Activated CD4-positive, alpha-beta T cell treated with anti-CD3 and anti-CD28 coated beads, Interleukin-2, amount 10 ng/mL, durations not matched to agents 7 days and 5 days (primary cell): ENCODE measurements at places on chromosomes 7 and 10.

GRCh38 chr7:30027065-30027456 lies 559 bp upstream of the FKBP14 start:
- peak; percentile 24 for DNase-seq

GRCh38 chr7:95545673-95546072 lies 50.6 kb downstream of the PDK4 start:
- no peak for DNase-seq

- no peak for DNase-seq
Observed at GRCh38 chr10:52659085-52659484, 113.5 kb downstream of the MBL2 start.

DNA sequence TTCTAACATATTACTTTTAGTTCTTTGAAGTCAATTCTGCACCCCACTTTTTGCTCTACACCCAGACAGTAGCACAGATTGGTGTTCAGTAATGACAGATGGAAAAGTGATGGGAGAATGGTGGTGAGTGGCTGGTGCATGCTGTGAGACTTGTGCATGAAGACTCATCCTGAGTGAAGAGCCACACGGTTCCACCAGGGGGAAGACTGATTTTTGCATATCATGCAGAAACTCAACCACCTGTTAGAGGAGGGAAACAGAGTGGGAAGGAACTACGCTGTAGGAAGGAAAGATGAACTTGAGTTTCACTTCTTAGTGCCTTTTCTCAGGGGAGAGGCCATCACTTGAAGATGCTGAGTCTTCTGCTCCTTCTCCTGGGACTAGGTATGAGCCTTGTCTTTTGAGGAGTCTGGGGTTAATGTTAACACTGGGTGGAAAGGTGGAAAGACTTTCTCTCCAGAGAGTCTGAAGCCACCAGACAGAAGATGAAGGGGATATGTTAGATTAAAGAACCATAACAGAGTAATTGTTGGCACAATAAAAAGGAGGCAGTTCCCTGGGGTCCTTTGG lies 9.3 kb upstream of the PRSS1 start:
- no peak for DNase-seq

DNA sequence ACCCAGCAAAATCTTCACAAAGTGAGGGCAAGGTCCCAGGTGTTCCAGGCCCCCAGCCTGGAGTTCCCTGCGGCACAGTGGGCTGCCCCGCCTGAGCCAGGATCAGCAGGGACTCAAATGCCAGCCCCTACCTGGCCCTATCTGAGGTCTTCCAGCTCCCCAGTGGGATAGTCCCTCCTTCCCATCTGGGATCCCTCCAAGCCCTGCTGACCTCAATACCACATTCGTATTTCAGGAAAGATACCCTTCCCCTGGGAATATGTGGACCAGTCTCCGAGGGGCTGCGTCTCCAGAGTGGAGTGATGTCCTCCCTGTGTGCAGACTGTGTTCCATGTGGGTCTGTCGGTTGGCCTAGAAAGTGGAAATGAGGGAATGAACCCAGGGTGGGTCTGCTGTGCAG lies 40.9 kb downstream of the ELFN1 start:
- DNase-seq = no peak
